ENCODE measurements at places on chromosomes 7 and 10.

GRCh38 chr10:88879534-88880281 is at the start of gene STAMBPL1:
Gene STAMBPL1, plus strand, starts transcription at chr10:88880245. Its CDS starts 21,464 bp downstream, at chr10:88901709.
- peak; percentile 43 for DNase-seq

- no peak for DNase-seq
Measured at GRCh38 chr10:12382157-12382548, 32.8 kb downstream of the CAMK1D start.

DNA sequence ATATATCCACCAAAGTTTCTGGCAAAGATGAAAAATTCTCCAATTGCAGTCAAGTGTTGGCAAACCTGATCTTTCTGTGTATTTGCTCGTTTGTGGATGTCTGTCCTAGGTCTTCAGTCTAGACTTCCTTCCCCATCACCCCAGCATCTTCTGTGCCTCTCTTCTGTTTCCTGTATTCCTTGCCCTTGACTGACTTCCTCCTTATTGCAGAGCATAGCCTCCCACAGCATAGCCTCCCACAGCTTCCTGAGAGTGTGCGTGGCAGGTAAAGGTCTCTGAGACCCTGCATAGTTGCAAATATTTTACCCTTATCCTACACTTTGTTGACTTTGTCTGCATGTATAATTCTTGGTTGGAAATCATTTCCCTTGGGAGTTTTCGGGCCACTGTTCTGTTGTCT is 18.4 kb downstream of the SLC18A2 start:
- no peak for DNase-seq

DNA sequence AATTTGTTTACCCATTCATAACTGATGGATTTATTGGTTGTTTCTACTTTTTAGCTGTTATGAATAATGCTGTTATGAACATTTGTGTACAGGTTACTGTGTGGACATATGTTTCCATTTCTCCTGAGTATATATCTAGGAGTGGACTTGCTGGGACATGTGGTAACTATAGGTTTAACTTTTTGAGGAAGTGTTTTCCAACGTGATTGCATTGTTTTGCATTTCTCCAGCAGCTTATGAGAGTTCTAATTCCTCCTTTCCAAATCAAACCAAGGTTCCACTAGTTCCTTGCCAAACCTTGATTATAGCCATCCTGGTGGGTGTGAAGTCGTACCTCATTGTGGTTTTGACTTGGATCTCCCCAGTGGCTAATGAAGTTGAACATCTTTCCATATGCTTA is 2.6 kb upstream of the PRF1 start:
- no peak for DNase-seq

GRCh38 chr10:113992471-113993011 is 51.1 kb upstream of the ADRB1 start:
- no peak for DNase-seq

DNA sequence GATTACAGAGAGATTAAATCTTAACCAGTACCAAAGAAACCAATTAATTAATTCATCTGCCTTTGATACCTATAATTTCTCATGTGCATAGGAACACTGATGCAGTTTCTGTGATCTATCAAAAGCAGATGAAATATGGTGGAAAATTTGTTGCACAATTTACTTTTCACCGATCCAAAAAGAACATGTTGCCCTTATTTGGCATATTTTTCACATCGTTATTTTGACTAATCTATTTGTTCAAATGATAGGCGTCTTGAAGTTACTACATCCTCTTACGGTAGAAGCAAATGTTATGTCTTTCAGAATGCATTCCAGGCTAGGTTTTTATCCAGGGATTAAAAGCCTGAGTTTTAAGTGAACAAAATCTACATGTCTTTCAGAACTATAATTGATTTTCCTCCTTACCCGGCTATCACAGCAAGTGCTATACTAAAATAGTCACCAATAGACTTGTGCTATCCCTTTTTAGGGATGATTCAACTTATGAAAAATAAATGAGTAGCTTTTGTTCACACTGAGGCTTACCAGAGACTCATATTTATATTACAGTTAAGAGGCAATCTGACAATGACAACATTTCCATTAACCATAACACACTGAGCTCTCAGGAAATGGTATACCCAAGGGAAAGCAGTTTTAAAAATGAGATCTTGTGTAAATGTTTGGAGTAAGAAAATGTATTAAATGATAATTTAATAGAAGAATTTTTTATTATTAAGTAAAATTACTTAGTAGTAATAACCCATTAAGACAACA is 16.8 kb upstream of the TES start:
- DNase-seq: no peak

- DNase-seq: no peak
Measured at GRCh38 chr7:140595468-140596092, 45.0 kb downstream of the DENND2A start.

- no peak for DNase-seq
Measured at GRCh38 chr7:19268737-19269136, 123.5 kb upstream of the FERD3L start.

GRCh38 chr7:30800785-30801252 is 29.6 kb downstream of the MINDY4 start:
- no peak for DNase-seq

GRCh38 chr7:24757353-24758275 is at the start of gene GSDME:
Gene GSDME, minus strand, starts transcription at chr7:24757464. Its CDS starts 7,690 bp downstream, at chr7:24749774.
- DNase-seq: no peak

- no peak for DNase-seq
Measured at GRCh38 chr10:128932071-128932820, 534.8 kb upstream of the MGMT start.

- DNase-seq: no peak
Measured at GRCh38 chr7:110669410-110669809, 421.5 kb upstream of the LRRN3 start.

- no peak for DNase-seq
Measured at GRCh38 chr10:26869528-26869927, 8.8 kb upstream of the ABI1 start.

- DNase-seq: no peak
Measured at GRCh38 chr7:152859781-152860191, 100.2 kb downstream of the ACTR3B start.

DNA sequence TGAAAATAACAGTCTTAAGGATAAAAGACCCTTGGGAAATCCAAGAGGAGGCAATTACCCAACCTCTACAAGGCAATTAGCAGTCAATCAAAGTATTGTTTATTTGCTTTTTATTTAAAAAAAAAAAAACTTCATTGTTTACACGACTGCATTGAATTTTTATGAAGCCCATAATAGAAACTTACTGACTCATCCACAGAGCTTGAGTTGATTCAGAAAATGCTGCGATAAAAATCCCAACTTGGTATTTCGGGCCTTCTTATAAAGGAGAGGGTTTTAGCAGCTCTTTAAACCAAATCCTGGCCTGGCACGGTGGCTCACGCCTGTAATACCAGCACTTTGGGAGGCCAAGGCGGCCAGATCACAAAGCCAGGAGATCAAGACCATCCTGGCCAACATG is 69.2 kb upstream of the PALS2 start:
- no peak for DNase-seq

GRCh38 chr10:23829556-23829955 is 379.4 kb upstream of the KIAA1217 start:
- DNase-seq: no peak

Measured in stimulated activated CD8-positive, alpha-beta memory T cell treated with anti-CD3 and anti-CD28 coated beads, Interleukin-2, amount 100 ng/mL, for 1 hour (primary cell).